ELF-1 (cell line): ENCODE measurements at places on chromosomes 4 and X.
A peak's percentile ranks its signal among the peaks of the same experiment; 100 is the strongest.

- DNase-seq, result no peak
These were observed 542 bp downstream of the RNF150 start for GRCh38 chr4:141132709-141133145.

DNA sequence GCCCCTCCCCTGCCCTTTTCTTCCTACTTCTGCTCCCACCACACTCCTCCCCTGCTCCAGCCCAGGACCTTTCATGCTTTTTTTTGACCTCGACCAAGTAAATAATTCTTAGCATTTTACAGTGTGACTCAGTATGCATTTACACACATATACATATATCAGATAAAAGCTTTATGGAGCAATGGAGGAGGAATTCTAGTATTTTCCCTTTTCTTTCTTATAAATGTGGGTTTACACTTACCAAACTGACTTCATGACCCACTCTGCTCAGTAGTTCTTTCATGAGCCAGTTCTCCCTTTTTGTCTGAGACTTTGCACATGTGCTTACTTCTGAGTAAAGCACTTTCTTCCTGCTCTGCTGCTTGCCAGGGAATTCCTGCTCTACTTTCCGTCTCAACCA is 111.8 kb upstream of the H2AZ1 start:
- no peak for DNase-seq

- DNase-seq, result no peak
These were observed 516 bp upstream of the COX18 start for GRCh38 chr4:73070074-73070390.

DNA sequence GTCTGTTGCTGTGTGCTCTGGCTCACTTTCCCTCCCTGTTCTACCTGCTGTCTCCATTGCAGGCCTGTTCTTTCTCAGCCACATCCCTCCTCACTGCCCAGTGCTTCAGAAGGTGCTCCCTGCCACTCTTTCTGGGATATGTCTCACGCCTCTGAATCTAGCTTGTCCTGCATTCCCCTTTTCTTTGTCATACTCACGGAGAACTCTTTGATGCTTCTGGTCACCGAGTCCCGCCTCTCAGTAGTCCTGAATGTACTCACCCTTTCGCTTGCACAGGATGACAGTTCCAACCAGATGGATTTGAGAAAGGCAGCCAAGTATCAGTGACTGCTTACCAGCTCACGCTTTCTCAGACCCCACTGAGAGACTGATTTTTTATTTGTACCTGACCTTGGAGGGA is 65.2 kb upstream of the TLR2 start:
- peak; percentile 37 for DNase-seq

- DNase-seq, result no peak
These were observed 51.1 kb downstream of the SLC10A7 start for GRCh38 chr4:146470604-146471003.

- no peak for DNase-seq
These were observed 10.0 kb upstream of the SPP1 start for GRCh38 chr4:87965501-87965975.

- no peak for DNase-seq
These were observed 84.5 kb upstream of the ARHGEF9 start for GRCh38 chrX:63869506-63869905.

- peak; percentile 43 for DNase-seq
These were observed 130.5 kb upstream of the TTC29 start for GRCh38 chr4:147076179-147076578.

- DNase-seq, result no peak
These were observed 293.4 kb upstream of the NR3C2 start for GRCh38 chr4:148735432-148736155.

DNA sequence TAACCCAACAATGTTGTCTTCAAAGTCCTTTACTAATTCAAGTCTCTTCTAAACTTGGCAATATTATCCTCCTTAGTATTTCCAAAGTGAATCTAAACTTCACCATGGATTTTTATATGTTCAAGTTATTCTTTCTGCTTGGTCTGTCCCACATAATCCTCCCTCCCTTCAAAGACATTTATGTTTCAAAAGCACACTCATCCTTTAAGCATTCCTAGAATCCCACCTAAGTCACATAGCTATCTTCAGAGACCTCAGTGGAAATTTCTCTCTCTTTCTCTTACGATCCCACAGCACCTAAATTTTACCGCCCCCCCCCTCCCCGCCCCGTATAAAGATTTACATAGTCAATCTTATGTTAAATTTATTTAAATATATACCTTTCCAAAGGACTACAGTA is 314.9 kb upstream of the GRIA3 start:
- no peak for DNase-seq

GRCh38 chrX:152245213-152245612 is 106.8 kb upstream of the MAGEA10 start:
- no peak for DNase-seq

GRCh38 chr4:153764601-153765368 is 5.0 kb upstream of the RNF175 start:
- DNase-seq, result no peak

DNA sequence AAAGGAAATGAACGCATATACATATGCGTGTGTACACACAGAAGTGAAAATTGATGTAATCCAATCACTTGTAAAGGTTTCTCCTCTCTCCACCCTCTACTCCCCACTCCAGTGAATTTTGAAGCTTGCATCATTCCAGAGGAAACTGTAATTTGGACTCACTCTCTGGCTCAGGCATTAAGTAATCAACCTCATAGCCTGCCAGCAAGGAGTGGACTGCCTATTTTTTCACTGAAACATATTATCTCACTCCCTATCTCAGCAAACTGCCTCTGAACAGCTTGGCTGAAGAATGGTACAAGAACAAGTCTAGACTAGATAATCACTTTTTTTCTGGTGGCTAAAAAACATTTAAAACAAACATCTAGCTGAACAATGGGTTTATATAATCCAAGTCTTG is 124.2 kb downstream of the C4orf51 start:
- no peak for DNase-seq

- no peak for DNase-seq
These were observed 102.2 kb downstream of the OR13H1 start for GRCh38 chrX:131646106-131646505.

DNA sequence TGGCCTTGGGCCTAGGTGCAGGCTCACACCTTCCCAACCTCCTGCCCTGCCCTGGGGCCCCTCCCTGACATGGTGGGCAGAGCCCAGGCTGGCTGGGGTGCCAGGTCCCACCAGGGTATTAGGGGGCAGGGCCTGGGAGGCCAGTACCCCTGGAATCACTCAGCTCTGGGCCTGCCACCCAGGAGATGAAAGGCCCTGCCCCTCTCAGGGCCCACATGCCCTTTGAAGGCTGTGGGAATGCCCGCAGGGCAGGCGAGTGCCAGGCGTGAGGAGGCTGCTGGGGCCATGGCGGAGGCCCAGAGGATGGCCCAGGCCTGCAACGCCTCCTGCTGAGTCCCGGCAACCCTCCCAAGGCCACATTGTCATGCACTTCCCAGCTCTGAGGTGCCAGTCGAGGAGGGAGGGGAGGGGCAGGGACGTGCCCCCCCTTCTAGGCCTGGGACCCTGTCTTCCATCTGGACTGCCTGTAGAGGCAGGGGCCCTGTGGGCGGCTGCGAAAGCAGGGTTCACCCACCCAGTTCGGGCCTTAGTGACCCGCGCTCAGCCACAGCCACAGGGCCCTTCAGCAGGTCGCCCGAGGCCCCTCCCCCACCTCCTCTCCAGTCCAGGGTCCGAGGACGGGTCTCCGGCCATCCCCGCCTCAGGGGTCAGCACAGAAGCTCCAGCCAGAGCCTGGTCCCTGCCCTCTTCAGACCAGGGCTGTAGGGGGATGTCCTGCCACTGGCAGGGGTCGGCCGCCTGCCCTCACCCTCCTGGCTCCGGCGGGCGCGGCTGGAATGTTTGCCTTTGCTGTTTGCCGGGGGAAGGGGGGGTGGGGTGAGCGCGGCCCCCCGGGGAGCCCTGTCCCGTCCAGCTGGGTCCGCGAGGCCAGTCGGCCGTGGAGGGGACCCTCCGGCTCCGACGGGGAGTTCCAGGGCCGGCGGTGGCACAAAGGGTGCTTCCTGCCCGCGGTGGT is 26.7 kb upstream of the FGFR3 start:
- DNase-seq, result peak; percentile 75

GRCh38 chr4:98958065-98958464 is 29.1 kb upstream of the EIF4E start:
- DNase-seq, result no peak

DNA sequence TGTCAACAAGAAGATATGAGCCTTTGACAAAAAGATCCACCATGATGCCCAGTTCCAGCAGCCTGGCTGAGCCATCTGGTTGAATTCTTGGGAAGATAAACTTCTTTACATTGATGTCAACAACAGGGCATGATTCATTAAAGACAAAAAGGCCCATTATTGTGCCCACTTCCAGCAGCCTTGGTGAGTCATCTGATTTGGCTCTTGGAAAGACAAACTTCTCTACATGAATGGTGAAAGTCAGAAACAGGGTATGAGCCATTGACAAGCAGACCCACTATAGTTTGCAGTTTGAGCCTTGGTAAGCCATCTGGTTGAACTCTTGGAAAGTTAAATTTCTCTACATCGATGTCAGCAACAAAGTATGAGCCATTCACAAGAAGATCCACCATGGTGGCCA is 4.1 kb upstream of the CSF2RA start:
- no peak for DNase-seq

DNA sequence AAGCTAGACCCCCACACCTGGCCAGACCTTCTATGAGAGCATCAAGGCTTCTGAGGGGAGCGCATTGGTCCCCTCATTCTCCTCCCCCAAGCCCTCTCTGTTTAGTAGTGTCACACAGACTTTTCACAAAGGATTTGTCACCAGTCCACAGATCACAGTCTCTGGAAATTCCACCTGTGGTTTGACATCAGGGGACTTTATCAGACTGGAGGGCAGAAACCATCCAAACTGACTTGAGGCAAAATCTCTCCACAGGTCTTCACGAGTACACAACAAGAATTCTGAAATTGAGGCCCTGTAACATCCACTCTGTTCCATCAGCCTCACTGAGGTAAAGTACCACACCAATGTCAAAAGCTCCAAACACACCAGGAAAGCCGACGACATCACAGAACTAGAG is 112.5 kb downstream of the SH3KBP1 start:
- DNase-seq, result no peak

DNA sequence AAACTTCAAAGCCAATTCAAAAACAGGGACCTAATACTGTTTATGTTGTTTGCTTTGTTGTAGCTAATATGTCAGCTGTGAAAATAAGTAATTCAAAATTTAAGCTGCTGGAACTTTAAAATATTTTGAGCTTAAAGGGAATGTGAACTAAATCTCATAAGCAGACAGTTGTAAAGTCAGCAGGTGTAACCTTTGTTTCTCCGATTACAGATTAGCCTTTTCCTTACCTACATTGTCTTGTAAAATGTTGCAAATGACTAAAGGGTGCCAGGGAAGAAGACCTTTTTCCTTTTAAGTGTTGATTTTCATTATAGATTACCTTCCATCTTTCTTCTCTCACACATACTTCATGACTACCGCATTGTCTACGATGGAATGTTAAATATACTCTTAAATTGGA is 405.1 kb downstream of the KCNIP4 start:
- DNase-seq, result no peak

- DNase-seq, result peak; percentile 67
These were observed 999.1 kb downstream of the STPG2 start for GRCh38 chr4:97144199-97144598.

- DNase-seq, result no peak
These were observed 116.3 kb downstream of the DMD start for GRCh38 chrX:33095079-33095478.
